NCI-H2081 treated with DMSO at 0.1 percent for 48 hours (cell line): ENCODE measurements at places on chromosomes 5 and 9.

GRCh38 chr5:122312591-122313406 lies 762 bp downstream of the SNCAIP start:
- no peak for DNase-seq

DNA sequence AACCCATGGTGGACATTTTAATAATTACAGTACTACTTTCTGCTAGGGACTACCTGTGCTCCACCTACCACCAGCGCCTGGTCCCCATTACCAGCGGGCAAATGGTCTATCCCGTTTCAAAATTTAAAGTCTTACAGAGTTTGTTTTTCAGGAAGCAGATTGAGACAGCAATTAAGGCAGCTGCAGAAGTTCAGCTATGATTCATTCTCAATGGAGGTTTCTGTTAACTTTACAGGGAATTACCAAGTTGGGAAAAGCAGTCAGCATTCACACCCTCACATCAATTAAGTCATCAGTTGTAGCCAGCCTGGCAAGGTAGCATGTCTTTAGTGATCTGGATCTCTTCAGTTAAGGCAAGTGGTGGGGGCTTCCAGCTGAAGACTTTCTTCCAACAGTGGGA lies 410.6 kb upstream of the DAB2 start:
- no peak for DNase-seq

DNA sequence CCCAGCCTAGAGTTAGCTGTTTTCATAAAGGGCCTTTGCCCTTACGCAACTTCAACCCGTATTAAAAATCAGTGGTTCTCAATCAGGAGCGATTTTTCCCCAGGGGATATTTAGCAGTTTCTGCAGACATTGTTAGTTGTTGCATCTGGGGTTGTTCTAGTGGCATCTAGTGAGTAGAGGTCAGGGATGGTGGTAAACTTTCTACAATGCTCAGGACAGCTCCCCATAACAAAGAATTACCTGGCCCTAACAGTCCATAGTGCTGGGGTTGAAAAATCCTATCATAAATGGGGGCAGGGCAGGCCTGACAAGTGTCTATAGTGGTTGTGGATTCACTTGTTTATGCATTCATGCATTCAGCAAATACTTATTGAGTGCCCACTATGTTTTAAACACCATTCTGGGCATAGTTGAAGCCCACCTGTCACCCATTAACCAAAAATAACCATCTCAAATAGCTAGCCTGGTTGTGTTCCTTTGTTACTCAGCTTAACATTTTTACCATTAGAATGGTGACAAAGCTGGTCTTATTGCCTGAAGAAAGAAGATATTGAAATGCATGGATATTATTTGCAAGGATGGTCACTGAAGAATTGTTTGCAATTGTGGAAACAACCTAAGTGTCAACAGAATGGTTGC lies 15.9 kb upstream of the FGF1 start:
- no peak for DNase-seq

GRCh38 chr5:116942622-116943021 lies 368.0 kb upstream of the SEMA6A start:
- DNase-seq = no peak

GRCh38 chr5:83548581-83548980 lies 77.0 kb downstream of the VCAN start:
- DNase-seq = no peak

DNA sequence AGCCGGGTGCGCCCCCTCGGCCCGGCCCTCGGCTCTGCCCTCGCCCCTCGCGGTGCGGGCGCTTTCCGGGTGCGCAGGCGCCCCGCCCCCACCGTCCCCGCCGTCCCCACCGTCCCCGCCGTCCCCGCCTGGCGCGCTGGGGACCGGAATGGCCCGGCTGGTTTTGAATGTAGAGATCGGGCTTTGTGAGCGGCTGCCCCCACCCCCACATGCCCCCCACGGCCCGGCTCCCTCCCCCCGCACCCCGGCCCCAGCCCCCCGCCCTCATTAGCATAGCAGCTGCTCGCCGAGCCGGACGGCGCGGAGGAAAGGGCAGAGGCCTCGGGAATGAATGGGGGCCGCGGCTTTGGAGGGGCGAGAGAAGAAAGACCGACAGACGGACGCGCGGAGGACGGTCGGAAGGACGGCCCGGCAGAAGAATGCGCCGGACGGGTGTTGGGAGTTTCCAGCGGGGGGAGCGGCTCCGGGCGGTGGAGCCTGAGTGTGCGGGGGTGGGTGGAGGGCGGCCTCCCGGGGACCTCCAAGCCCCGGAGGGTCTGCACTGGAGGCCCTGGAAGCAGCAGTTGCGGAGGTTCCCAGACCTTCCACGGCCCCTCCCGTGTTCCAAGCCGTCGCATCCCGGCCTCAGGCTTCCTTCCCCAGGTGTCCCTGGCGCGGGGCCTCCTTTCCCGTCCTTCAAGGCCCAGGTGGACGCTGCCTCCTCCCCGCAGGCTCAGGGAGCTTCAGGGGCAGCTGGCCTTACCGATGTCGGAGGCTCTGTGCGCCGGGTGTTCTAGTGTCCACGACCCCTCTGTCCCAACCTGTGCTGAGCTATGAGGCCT lies 6.0 kb downstream of the NRARP start:
- no peak for DNase-seq
